ENCODE measurements at places on chromosomes 6 and 20. TPM values are rescaled to one million over a fixed set of nuclear protein-coding genes. Genes with fewer than 3 reads are reported as not detected.

DNA sequence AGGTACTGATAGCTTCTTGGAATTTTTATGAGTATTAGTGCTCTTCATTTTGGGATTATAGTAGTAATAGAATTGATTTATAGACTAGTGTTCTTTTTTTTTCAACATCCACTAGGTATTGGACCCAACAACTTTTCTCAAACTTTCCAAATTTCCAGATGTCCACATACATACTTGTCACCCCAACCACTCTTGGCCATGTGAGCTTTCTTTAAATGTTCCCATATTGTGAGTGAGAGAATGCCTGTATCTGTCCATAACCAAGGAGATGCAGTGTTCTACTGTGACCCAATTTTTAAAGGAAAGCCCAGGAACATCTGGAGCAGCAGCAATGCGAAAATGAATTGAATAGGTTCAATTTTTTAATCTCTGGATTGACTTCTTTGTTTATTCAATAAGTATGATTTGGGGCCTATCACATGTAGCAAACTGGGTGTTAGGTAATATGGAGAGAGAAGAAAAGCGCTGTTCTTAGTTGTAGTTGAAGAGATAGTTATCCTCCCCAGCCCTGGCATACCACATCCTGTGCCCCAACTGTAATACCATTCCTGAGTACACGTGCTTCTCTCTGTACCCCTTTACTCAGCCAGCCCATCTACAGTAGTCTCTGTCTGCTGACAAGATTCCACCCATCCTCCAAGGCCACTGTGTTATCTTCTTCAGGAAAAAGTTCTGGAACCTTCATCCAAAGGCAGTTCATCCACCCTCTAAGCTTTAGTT is 116.8 kb upstream of the SUPT3H start:
- no peak for DNase-seq

SLC22A3 gene
- total RNA-seq: 5.0 TPM

NCOA6 gene
- total RNA-seq: 36.1 TPM

BANF2 gene
- not detected for total RNA-seq

GID8 gene
- 30.7 TPM for total RNA-seq

GRCh38 chr20:56676679-56677078 is 47.6 kb downstream of the TFAP2C start:
- DNase-seq: no peak

- DNase-seq: no peak
Measured at GRCh38 chr6:369559-370431, 21.8 kb upstream of the IRF4 start.

- no peak for DNase-seq
Measured at GRCh38 chr20:11156922-11157321, 483.1 kb upstream of the JAG1 start.

- no peak for DNase-seq
Measured at GRCh38 chr6:105106260-105106659, 73.6 kb downstream of the POPDC3 start.

C6orf52 gene
- 1.8 TPM for total RNA-seq

C4B gene
- total RNA-seq: 31.2 TPM

BCAS1 gene
- total RNA-seq: 152 TPM

GRCh38 chr6:21915707-21916260 is 322.2 kb downstream of the SOX4 start:
- no peak for DNase-seq

DNA sequence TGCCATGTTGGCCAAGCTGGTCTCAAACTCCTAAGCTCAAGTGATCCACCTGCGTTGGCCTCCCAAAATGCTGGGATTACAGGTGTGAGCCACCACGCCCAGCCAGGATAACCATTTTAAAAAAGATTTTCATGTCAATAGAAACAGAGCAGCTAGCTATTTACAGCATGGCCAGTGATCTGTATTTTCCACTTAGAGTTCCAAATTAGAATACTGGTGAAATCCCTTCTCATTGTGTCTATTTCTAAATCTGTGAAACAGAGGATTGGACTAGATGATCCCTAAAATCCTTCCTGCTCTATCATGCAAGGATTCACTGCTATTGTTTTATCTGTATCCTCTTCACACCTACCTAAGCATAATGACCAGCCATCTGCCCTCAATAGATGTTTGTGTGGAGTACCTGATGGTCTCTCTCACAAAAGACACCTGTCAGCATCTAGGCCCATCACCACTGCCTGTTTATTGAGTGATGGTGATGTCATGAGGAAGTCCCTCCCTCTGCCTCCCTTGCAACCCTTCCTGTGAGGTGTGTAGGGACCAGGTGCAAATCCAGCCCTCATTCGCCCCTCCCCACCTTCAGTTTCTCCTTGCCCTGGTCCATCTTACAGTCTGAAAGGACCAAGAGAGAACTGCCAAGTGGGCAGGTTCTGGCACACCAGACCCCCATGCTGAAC is 26.5 kb upstream of the SMIM29 start:
- DNase-seq: no peak

PDE10A gene
- total RNA-seq: 2.2 TPM

OR2H2 gene
- total RNA-seq: not detected

FGD2 gene
- total RNA-seq: 13.5 TPM

C20orf96 gene
- 13.1 TPM for total RNA-seq

POM121L2 gene
- 0.11 TPM for total RNA-seq

All from left colon (tissue), 2 donors.